ENCODE measurements at places on chromosomes 5 and 9. TPM values are rescaled to one million over a fixed set of nuclear protein-coding genes. Genes with fewer than 3 reads are reported as not detected.

The PCDHGA5 gene
- polyA plus RNA-seq: not detected

The SHROOM1 gene
- polyA plus RNA-seq: 0.70 TPM

The ALDH1A1 gene
- polyA plus RNA-seq: 0.10 TPM

The BTNL9 gene
- 5.1 TPM for polyA plus RNA-seq

The TMEM215 gene
- not detected for polyA plus RNA-seq

The TXNDC8 gene
- not detected for polyA plus RNA-seq

The SPOCK1 gene
- polyA plus RNA-seq: not detected
